ENCODE measurements at places on chromosomes 1 and 21.

DNA sequence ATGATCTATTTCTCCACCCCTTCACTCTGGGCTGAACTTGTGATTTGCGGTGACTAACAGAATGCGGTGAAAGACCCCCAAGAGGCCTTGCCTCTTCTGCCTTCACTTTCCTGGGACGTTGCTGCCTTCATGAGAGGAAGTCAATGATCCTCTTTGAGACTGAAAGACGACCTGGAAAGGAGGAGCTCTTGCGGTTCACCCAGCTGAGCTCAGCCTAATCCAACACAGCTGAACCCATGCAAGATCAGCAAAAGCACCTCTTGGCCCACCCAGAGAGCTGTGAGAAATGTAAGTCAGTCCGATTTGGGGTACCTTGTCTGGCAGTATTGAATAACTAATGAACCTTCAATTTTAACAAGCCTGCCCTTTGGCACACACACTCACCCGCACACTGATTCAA is 767.4 kb upstream of the TPTE start:
- no peak for DNase-seq

GRCh38 chr1:41872074-41872473 is 46.6 kb downstream of the HIVEP3 start:
- no peak for DNase-seq

DNA sequence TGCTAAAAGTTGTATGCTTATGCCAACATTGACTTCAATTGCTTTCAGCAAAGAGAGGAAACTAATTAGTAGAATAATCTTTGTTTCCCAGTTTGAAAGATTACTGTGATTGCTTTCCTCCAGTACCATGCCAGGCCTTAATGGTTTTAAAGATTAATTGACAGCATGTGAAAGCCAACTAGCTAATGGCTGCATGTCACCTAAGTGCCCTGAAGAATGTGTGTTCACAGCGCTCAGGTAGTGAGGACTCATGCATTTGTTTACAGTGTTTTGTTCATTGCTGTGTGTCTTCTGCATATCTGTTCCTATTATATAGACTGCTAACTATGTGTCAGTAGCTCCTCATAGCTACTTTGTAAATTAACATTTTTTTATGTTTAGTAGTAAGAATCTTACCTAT is 335.6 kb downstream of the LRRIQ3 start:
- no peak for DNase-seq

GRCh38 chr1:55147524-55147923 is 67.6 kb downstream of the USP24 start:
- no peak for DNase-seq

DNA sequence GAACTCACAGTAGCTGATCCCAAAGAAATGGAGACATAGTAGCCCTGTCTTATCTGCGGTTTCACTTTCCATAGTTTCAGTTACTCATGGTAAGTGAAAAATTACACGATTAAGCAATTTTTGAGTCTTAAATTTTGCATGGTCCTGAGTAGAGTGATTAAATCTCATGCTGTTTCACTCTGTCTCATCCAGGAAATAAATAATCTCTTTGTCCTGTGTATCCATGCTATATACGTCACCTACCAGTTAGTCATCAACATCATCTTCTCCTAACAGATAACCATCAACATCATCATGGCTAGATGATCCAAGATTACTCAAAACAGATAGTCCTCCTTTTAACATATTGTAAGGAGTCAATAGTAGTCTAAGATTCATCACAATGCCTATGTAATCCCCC is 1589.3 kb downstream of the BRINP3 start:
- no peak for DNase-seq

DNA sequence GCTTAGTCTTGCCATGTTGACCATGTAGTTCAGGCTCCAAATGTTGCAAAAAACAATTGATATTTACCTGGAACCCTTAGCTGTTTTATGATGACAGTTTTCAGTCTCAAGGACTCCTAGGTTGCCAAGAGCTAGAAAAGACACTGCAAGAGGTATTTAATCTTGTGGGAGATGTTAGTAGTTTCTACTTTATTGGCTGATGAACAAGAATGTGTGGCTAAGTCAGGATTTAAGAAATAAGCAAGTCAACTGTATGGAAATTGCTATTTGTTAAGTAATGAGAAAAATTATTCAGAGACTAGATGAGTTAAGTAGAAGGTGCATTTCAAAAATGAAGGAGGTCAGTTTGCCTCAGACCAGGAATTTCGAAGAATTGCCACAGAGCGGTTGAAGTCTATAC is 639.7 kb upstream of the USP24 start:
- no peak for DNase-seq

GRCh38 chr1:203088441-203088840 is 2.6 kb upstream of the MYOG start:
- no peak for DNase-seq

All from activated CD4-positive, CD25-positive, alpha-beta regulatory T cell (primary cell).